GM23248 (cell line): ENCODE measurements at places on chromosomes 5 and 9. TPM values are rescaled to one million over a fixed set of nuclear protein-coding genes. Genes with fewer than 3 reads are reported as not detected.

DNA sequence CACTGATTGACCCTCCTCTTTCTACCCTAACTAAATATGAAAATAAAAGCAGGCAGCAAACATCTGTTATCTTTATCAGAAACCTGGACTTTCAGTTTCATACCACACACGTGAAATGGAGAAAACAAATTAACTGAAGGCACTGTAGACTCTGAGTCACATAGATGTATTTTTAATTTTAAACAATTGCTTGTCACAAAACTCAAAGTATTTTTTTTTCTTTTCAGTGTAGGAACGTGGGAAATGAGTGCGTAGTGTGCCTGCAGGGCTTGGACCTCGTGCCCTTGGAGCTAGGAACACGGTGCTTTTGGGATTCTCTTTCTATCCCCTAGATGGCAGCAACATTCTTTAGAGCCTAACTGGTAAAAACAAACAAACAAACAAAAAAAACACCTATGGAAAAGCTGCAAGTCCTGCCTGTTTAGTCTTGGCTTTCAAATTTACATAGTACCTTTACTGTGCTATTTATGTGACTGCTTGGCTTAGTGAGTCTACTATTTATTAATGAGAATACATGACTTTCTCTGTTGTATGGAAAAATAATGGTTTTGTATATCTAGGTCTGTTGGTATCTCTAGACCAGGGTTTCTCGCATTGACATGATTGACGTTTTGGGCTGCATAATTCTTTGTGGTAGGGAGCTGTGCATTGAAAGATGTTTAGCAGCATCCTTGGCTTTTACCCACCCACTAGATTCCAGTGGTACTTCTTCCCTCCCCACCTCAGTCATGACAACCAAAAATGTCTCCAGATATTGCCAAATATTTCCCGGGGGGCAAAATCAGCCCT lies 16.8 kb upstream of the ACTBL2 start:
- peak; percentile 75 for DNase-seq

DNA sequence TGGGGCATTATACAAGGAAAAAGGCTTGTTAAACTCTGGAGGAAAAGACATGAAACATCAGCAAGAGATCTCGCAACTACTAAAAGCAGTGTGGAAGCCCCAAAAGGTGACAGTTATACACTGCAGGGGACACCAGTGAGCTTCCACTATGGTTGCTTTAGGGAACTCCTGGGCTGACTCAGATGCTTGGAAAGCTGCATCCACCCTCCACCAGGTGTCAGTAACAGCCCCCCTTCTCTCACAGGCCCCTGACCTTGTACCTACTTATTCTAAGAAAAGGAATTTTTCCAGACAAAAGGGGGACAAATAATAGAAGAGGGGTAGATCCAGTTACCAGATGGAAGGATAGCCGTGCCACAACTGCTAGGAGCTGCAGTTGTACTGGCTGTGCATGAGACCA lies 154.4 kb upstream of the COX7C start:
- DNase-seq = no peak

- DNase-seq = peak; percentile 32
Observed at GRCh38 chr5:74497706-74498105, 142.8 kb downstream of the ENC1 start.

GRCh38 chr9:78040726-78041125 lies 9.1 kb upstream of the GNAQ start:
- DNase-seq = no peak

NR6A1 gene
- total RNA-seq = not detected in 2 replicates

- peak; percentile 37 for DNase-seq
Observed at GRCh38 chr9:33472881-33473615, 676 bp downstream of the NOL6 start.

DNA sequence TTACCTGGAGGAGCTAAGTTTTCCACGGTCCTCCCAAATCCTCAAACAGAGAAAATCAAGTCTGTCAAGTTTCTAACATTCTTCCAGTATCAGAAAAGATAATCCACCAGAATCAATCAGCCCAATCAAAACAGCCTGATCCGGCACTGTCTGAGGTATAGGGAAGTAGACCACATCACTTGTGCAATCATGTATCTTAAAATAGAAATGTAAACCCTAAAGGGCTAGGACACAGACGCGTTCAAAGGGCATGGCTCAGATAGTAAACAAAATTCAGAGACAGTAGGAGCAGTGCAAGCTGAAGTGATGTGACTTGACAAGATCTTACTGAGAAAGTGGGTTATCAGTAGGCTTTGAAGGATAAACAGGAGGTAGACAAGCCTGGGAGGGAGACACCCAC lies 252.4 kb upstream of the DAPK1 start:
- no peak for DNase-seq
